ENCODE measurements at places on chromosomes 11 and 22. TPM values are rescaled to one million over a fixed set of nuclear protein-coding genes. Genes with fewer than 3 reads are reported as not detected.

GRCh38 chr11:57649826-57650738 is at the start of gene YPEL4:
TSS of gene YPEL4 (minus strand) at chr11:57649912. CDS start at chr11:57647107, 2,805 bp downstream.
- no peaks in the 10 kb centered on the region for H3K4me1 ChIP-seq
- H3K27me3 ChIP-seq = peaks cover 9% of the 10 kb centered on the region
- H3K36me3 ChIP-seq = no peaks in the 10 kb centered on the region
- H3K27ac ChIP-seq = peak within 1 kb of the TSS; percentile 32
- no peak for DNase-seq

GRCh38 chr22:50252082-50253045 is 1.3 kb upstream of the HDAC10 start:
- no peaks in the 10 kb centered on the region for H3K27me3 ChIP-seq
- H3K27ac ChIP-seq = peak overlapping the region; percentile 54
- H3K4me1 ChIP-seq = peaks cover 30% of the 10 kb centered on the region
- H3K4me3 ChIP-seq = peak overlapping the region; percentile 64

SCGB1A1 gene
- not detected for total RNA-seq

SLC22A24 gene
- total RNA-seq = not detected

GRCh38 chr11:45073685-45074141 is 72.7 kb upstream of the PRDM11 start:
- no peak overlapping the region for H3K27ac ChIP-seq
- H3K27me3 ChIP-seq = no peaks in the 10 kb centered on the region
- peaks cover 16% of the 10 kb centered on the region for H3K4me1 ChIP-seq
- H3K36me3 ChIP-seq = no peaks in the 10 kb centered on the region
- H3K4me3 ChIP-seq = no peak overlapping the region

- no peaks in the 10 kb centered on the region for H3K4me1 ChIP-seq
- DNase-seq = no peak
- no peaks in the 10 kb centered on the region for H3K27me3 ChIP-seq
- peak overlapping the region; percentile 85 for H3K27ac ChIP-seq
- H3K36me3 ChIP-seq = no peaks in the 10 kb centered on the region
Measured at GRCh38 chr11:46240371-46240770, 37.1 kb upstream of the CREB3L1 start.

GRCh38 chr11:133531971-133532651 is at the start of gene OPCML:
TSS of gene OPCML (minus strand) at chr11:133532501.
- no peaks in the 10 kb centered on the region for H3K36me3 ChIP-seq
- no peak within 1 kb of the TSS for H3K4me3 ChIP-seq
- H3K4me1 ChIP-seq = no peaks in the 10 kb centered on the region
- no peak for DNase-seq

SMC1B gene
- not detected for total RNA-seq

- H3K27me3 ChIP-seq = no peaks in the 10 kb centered on the region
- H3K27ac ChIP-seq = no peak overlapping the region
- no peak overlapping the region for H3K4me3 ChIP-seq
- DNase-seq = no peak
- H3K36me3 ChIP-seq = no peaks in the 10 kb centered on the region
Measured at GRCh38 chr11:87295237-87295636, 257.5 kb downstream of the TMEM135 start.

DNA sequence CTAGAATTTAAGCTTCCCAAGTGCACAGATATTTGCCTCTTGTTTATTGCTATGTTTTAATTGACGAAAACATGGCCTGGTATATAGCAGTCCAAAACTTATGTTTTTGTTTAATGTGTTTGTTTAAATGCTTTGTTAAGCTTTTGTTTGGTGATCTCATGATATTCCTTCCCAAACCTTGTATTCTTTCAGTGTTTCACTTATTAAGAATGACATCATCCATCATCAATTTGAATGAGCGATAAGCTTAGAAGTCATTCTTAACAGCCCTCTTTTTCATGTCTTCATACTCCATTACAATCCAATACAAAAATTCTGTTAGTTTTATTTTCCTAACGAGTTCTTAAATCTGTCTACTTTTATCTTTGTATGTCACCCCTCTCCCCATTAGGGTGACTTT is 206.0 kb downstream of the DYNC2H1 start:
- no peak overlapping the region for H3K27ac ChIP-seq
- H3K4me3 ChIP-seq = no peak overlapping the region
- H3K27me3 ChIP-seq = no peaks in the 10 kb centered on the region

DNA sequence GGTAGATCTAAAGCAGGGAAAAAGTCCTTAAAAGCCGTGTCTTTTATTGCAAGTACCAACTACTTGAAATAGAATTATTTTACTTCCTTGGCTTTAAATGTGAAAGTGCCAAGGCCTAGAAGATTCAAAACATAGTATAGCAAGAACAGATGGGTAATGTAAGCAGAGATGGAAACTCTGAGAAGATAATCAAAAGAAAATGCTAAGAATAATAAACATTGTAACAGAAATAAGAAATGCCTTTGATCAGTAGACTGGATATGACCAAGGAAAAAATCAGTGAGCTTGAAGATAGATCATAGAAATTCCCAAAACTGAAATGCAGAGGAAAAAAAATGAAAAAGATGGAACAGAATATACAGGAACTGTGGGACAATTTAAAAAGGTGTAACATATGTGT is 113.1 kb downstream of the BLID start:
- H3K27me3 ChIP-seq = no peaks in the 10 kb centered on the region
- no peaks in the 10 kb centered on the region for H3K36me3 ChIP-seq
- peaks cover 6% of the 10 kb centered on the region for H3K4me1 ChIP-seq
- H3K4me3 ChIP-seq = no peak overlapping the region

GRCh38 chr11:47998733-47999359 is 18.5 kb downstream of the PTPRJ start:
- no peak for DNase-seq
- no peak overlapping the region for H3K27ac ChIP-seq
- H3K36me3 ChIP-seq = no peaks in the 10 kb centered on the region
- no peaks in the 10 kb centered on the region for H3K27me3 ChIP-seq
- H3K4me3 ChIP-seq = no peak overlapping the region
- no peaks in the 10 kb centered on the region for H3K4me1 ChIP-seq

DNA sequence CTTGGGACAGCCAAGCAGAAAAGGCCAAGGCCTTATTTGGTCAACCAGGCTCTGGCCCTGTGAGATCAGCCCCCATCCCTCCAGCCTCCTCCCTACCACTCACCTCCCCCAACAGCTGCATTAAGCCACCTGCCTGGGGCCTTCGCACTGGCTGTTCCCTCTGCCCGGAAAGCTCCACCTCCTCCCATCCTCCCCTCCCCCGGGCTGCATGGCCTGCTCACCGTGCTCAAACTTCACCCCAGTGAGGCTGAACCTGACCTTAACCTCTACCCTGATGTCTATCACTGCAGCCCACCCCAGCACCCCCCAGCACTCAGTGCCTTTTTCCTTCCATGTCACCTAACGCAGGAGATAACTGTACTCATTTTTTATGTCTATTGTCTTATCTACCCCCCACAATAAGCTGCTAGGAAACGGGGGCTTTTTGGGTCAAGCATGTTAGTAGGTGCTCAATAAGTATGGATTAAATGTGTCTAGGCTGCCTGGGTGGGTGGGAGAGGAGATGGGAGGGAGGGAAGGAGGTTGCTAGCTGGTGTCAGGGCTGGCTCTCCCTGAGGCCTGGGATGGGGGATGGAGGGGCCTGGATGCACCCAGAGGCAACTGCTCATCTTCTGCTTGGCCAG is 912 bp downstream of the PTPRCAP start:
- no peak overlapping the region for H3K4me3 ChIP-seq
- H3K36me3 ChIP-seq = peaks cover 64% of the 10 kb centered on the region
- H3K27me3 ChIP-seq = no peaks in the 10 kb centered on the region
- no peak for DNase-seq

- H3K36me3 ChIP-seq = no peaks in the 10 kb centered on the region
- peaks cover 8% of the 10 kb centered on the region for H3K4me1 ChIP-seq
- peak overlapping the region; percentile 18 for H3K4me3 ChIP-seq
- no peak overlapping the region for H3K27ac ChIP-seq
- no peak for DNase-seq
- no peaks in the 10 kb centered on the region for H3K27me3 ChIP-seq
Measured at GRCh38 chr11:124069429-124070401, 28.6 kb upstream of the OR10G7 start.

DNA sequence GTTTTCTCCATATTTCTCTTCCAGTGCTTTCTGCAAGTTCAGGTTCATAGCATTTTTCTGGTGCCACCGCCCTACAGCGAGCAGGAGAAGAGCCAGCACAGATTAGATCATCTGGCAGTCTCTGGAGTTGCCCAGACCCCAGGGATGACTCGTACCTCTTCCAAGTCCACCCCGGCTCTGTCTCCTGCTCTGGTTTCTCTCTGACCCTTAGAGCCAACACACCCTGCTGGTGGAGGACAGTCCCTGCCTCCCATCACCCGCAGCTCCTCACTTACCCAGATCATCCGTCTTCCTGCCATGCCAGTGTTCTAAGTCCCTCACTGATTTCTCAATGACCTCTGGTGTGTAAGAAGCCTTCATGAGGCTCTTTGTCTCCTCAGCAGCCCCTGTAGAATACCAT is 28.0 kb downstream of the TST start:
- no peak overlapping the region for H3K4me3 ChIP-seq
- no peaks in the 10 kb centered on the region for H3K4me1 ChIP-seq
- DNase-seq = no peak
- H3K27ac ChIP-seq = no peak overlapping the region

GRCh38 chr11:66325263-66325671 is 8.4 kb upstream of the CD248 start:
- H3K36me3 ChIP-seq = no peaks in the 10 kb centered on the region
- H3K27me3 ChIP-seq = no peaks in the 10 kb centered on the region
- no peak for DNase-seq
- H3K27ac ChIP-seq = peak overlapping the region; percentile 87

DNA sequence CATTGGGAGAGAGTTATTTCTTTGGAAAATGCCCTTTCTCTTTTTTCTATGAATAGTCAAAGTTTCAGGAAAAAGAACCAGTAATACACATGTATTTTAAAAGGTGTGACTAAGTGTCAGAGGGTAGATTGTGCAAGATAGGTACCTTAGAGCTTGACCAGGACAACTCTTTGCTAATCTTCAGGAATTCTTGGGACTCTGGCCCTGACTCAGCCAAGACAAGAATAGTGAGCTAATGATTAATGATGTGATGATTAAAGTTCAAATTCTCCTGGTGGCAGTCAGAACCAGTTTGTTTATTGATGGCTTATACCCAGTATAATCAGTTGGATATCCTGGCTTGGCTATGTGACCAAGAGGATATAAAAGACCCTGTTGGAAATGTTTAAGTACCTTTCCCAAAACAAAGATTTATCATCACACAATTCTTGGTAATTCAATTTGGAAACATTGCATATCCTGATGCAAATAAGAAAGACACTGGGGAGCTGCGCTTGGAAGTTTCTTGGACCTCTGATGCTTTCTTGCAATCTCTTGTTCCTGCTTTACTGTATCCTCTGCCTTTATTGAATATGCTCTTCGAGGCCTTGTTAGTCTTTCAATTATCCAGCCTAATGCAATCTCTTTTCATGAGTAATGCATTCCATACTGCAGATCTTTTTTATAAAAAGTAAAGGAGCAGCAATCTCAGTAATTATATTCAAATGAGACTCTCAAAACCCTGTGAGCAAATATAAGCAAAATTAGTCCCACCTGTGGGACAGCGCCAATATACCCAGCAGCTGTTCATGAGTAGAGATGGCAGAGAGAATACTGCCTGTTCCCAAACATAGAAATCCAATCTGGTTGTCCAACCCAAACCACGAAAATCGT is 48.0 kb upstream of the CEP126 start:
- H3K36me3 ChIP-seq = no peaks in the 10 kb centered on the region
- no peaks in the 10 kb centered on the region for H3K4me1 ChIP-seq
- H3K27me3 ChIP-seq = no peaks in the 10 kb centered on the region
- no peak overlapping the region for H3K27ac ChIP-seq

GRCh38 chr11:72598906-72599305 is 75.3 kb downstream of the PDE2A start:
- peaks cover 7% of the 10 kb centered on the region for H3K4me1 ChIP-seq
- H3K4me3 ChIP-seq = no peak overlapping the region
- H3K36me3 ChIP-seq = no peaks in the 10 kb centered on the region
- H3K27ac ChIP-seq = no peak overlapping the region
- peak; percentile 71 for DNase-seq

DNA sequence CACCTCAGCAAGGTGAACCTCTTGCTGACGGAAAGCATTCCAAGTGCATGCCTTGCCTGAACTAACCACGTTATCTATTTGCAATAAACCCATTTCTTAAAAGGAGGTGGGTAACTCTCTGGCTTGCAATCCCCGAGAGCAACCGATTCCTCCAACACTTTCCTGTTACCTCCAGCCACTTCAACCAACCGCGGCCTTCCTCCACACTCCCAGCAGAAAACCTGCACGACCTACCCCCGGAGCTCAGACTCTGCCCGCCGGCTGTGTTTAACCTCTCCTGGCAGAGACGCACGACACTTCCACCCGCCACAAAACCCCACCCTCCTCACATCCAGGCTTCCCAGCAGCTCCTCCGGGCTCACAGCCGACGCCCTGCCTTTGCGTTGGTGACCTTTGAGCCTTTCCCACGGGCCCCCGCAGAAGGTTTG is 708 bp downstream of the SCO2 start:
- peak overlapping the region; percentile 85 for H3K4me3 ChIP-seq
- no peak for DNase-seq
- H3K36me3 ChIP-seq = peaks cover 40% of the 10 kb centered on the region
- H3K27ac ChIP-seq = peak overlapping the region; percentile 86
- no peaks in the 10 kb centered on the region for H3K27me3 ChIP-seq
- H3K4me1 ChIP-seq = no peaks in the 10 kb centered on the region

Data from right atrium auricular region (tissue), 2 donors.